ENCODE measurements at places on chromosomes 4 and X. TPM values are rescaled to one million over a fixed set of nuclear protein-coding genes. Genes with fewer than 3 reads are reported as not detected.

DSPP gene
- total RNA-seq, result 0.21 TPM

FGA gene
- total RNA-seq, result not detected

DCAF12L2 gene
- total RNA-seq, result 2.4 TPM

GRCh38 chrX:68894513-68895340 is 65.9 kb downstream of the EFNB1 start:
- peaks cover 13% of the 10 kb centered on the region for H3K27me3 ChIP-seq
- no peak overlapping the region for H3K27ac ChIP-seq
- H3K36me3 ChIP-seq, result no peaks in the 10 kb centered on the region
- DNase-seq, result peak; percentile 77
- peaks cover 26% of the 10 kb centered on the region for H3K4me1 ChIP-seq
- H3K4me3 ChIP-seq, result peak overlapping the region; percentile 10

- H3K27ac ChIP-seq, result no peak overlapping the region
- peaks cover 3% of the 10 kb centered on the region for H3K27me3 ChIP-seq
- H3K4me3 ChIP-seq, result no peak overlapping the region
- peaks cover 16% of the 10 kb centered on the region for H3K4me1 ChIP-seq
- DNase-seq, result peak; percentile 49
These were observed 52.1 kb downstream of the HTR2C start for GRCh38 chrX:114635986-114636385.

Data from neural progenitor cell (in vitro differentiated cells).